ENCODE measurements at places on chromosomes 4 and X. TPM values are rescaled to one million over a fixed set of nuclear protein-coding genes. Genes with fewer than 3 reads are reported as not detected.

CHRDL1 gene
- polyA plus RNA-seq = 0.05 TPM

GLRA2 gene
- not detected for polyA plus RNA-seq

POU3F4 gene
- polyA plus RNA-seq = not detected

UGT2A1 gene
- not detected for polyA plus RNA-seq

LRBA gene
- 29.4 TPM for polyA plus RNA-seq

RNF150 gene
- polyA plus RNA-seq = not detected

TBC1D9 gene
- polyA plus RNA-seq = 3.3 TPM

UFSP2 gene
- polyA plus RNA-seq = 49.1 TPM

FATE1 gene
- 0.28 TPM for polyA plus RNA-seq

LGI2 gene
- not detected for polyA plus RNA-seq

TLR2 gene
- polyA plus RNA-seq = not detected

LRRC66 gene
- not detected for polyA plus RNA-seq

CCKAR gene
- polyA plus RNA-seq = not detected

STATH gene
- not detected for polyA plus RNA-seq

SLIT2 gene
- 0.01 TPM for polyA plus RNA-seq

CLGN gene
- polyA plus RNA-seq = 0.84 TPM

GRCh38 chrX:143664302-143664701, 28.4 kb upstream of the SLITRK4 start:
- no peak for DNase-seq

DNA sequence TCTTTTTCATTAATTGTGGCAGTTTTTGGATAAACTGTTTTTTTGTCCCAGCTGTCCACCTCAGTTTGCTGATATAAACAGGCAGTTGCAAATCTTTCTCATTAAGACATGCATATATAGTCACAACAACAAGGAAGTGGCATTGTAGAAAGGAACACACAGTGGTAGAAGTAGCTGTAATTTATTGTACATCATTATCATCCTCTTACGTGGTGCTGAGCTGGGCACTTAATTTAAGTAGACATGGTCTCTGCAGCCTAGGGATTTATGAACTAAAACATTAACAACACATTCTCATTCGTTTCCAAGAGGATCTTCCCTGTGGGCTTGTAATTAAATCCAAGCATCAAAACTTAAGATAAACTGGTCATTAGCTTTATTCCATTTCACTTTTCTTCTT, 500.2 kb downstream of the INPP4B start:
- no peak for DNase-seq

GRCh38 chr4:46249106-46249505, 125.3 kb upstream of the GABRG1 start:
- no peak for DNase-seq

- DNase-seq = no peak
Observed at GRCh38 chrX:107600366-107600765, 27.9 kb upstream of the PRPS1 start.

GRCh38 chrX:30610026-30610425, 32.5 kb upstream of the TASL start:
- no peak for DNase-seq

- DNase-seq = no peak
Observed at GRCh38 chr4:184706453-184706852, 27.4 kb downstream of the CENPU start.

DNA sequence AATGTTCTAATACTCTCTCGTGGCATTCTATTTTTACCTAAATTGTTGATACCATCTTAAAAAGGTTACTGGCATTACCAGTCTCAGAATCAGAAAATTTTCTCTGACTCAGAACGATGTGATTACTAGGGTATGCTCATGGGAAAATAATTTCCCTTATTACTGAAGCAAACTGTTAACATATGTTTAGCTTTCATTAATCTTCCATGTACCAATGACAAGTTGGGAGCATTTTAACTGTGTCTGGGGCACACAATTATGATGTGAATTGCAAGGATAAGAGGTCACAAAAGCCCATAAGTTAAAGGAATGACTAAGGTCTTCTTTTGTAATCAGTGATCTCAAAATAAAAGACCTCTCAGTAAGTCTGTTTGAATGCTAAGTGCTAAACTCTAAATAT, 1254.6 kb downstream of the PCDH18 start:
- no peak for DNase-seq

- no peak for DNase-seq
Observed at GRCh38 chr4:80140194-80140593, 57.1 kb upstream of the PRDM8 start.

- DNase-seq = no peak
Observed at GRCh38 chr4:107586371-107586770, 133.7 kb downstream of the PAPSS1 start.

DNA sequence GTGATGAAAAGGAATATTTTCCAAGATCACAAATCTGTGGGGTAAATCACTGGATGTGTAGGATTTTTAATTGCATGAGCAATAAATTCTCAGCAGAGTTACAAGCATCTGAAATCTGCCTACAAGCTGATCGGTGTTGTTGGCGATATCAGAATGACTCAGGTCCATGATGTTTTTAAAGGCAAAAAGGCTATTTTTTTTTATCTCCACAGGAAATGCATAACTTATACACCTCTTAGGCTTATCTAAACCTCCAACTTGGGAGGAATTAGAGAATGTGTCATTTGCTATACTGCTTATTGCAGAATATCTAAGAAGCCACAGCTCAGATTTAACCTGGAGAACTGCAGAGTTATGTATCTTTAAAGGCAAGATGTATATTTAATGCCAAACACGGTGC, 61.6 kb downstream of the KIT start:
- DNase-seq = no peak

DNA sequence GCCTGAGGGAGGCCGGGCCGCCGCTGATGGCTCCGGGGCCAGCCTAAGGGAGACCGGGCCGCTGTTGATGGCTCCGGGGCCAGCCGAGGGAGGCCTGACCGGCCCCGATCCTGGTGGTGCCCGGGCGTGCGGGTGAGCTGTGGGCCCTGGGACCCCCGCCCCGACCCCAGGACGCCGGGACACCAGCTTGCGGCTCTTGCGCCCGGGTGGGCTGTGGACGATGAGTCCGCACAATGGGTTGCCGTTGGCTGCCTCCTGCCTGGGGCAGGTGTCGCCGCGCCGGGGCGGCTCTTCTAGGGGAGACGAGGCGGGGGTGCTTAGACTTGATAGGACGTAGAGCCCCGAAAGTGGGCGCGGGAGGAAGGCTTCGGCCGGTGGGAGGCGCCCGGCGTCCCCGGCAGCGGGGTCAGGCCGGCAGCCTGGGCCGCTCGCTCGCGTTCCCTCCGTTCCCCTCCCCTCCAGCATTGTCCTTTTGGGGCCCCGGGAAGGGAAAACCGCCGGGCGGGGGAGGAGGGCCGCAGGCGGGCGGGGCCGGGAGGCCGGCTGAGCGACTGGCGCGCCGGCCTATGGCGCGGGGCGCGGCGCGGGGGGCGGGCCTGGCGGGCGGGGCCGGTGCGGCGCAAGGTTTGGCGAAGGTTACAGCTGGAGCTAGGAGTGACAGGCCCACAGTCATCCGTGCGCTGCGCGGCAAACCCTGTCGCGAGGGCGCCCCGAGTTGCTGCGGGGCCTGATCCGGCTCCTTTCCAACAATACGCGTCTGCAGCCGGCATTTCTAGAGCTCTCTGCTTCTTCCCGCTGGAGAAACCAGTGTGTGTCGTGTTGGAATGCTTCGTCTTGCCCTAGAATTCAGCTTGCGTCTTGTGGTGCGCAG, 819 bp downstream of the KIAA0232 start:
- DNase-seq = peak; percentile 27

DNA sequence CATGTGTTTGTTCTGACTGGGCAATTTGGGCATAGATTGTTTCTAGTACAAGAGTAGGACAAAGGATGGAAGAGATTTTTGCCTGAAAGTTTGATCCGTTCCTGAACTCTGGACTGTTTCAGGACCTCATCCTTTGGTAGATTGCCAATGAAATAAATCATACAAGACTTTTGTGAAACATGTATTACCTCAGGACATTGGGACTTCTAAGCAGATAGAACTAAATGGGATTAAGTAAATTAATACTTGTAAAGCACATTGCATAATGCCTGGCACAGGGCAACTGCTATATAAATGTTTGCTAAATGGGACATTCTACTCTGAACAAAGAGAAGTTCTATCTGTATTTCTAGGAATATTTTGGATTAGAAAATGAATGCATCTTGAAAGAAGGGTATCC, 164.8 kb upstream of the RPS6KA3 start:
- DNase-seq = no peak

DNA sequence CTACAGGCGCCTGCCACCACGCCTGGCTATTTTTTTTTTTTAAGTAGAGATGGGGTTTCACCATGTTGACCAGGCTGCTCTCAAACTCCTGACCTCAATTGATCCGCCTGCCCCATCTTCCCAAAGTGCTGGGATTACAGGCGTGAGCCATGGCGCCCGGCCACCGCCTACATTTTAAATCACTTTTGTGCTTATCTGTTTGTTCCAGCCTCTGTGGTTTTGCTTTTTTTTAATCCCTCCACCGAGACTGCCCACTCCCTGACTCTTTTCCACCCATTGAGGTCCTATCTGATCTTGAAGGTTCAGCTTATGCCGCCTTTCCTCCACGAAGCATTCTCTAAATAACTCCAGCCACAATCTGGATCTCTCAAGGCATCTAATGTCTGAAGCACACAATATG, 73.5 kb downstream of the CHRDL1 start:
- no peak for DNase-seq

GRCh38 chrX:130715299-130715698, 187.7 kb downstream of the ENOX2 start:
- DNase-seq = no peak

- no peak for DNase-seq
Observed at GRCh38 chrX:131828482-131828881, 194.6 kb upstream of the STK26 start.

DNA sequence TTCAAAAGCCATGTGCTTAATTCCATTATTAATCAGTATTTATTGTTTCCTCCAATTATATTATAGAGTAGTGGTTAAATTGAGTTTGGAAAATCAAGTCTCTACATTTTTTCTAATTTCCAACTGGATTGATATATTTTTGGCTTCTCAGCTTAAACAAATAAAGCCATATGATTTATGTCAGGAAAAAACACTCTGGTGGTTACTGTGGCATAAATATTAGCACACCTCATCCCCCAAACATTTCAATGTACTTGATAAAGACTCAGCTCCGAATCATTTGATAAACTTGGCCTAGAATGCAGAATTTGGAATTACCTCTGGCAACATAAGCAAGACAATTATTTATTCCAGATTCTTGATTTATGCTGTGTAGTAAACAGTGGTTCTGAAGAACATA, 2313.8 kb downstream of the ARAP2 start:
- no peak for DNase-seq

DNA sequence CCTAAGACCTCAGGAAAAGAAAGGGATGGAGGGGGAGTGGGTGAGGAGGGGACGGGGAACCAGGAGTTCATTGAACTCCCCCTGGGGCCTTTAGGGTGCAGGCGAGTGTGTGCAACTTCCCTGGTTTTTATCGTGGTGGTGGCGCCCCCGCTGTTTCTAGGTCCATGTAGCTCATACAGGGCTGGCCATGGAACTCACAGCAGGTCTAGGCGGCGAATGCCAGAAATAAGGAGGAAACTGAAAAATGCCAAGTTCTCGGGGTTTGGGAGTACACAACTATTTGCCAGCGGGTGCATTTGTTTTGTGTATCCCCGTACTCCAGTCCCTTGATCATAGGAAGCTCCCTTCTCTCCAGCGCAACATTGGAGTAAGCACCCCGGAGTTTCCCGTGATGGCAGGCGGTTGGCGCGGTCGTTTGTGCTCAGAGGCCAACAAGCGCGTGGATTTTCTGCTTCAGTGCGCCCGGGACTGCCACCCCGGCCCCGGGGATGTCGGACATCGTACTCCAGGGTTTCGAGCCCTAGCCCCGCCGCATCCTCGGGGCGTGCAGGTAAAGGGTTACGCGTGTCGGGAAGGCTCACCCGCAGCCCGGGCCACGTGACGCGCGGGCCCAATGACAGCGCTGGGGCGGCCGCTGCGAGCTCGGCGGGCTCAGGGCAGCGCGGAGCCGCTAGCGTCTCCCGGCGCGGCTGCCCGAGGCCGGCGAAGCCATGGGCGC, 208.9 kb downstream of the NWD2 start:
- no peak for DNase-seq

GRCh38 chrX:57640674-57641016, 39.4 kb downstream of the NLRP2B start:
- no peak for DNase-seq

DNA sequence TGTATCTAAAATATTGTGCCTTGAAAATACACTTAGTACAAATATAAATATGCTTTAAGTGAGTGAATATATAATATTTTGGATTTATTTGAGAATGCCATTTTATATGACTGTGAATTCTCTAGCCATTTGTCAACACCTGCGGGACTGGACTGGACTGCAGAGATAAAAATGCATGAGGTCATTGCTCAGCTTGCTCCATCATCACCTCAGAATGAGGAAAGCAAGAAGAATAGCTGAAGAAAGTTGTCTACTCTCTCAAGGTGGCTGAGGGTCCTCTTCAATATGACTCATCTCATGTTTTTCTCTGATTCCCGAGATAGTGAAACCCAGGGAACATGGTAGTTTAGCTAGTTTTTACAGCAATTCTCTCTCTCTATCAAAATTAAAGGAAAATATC, 732.5 kb upstream of the AGA start:
- no peak for DNase-seq

GRCh38 chrX:15973946-15974345, 119.3 kb upstream of the AP1S2 start:
- no peak for DNase-seq

DNA sequence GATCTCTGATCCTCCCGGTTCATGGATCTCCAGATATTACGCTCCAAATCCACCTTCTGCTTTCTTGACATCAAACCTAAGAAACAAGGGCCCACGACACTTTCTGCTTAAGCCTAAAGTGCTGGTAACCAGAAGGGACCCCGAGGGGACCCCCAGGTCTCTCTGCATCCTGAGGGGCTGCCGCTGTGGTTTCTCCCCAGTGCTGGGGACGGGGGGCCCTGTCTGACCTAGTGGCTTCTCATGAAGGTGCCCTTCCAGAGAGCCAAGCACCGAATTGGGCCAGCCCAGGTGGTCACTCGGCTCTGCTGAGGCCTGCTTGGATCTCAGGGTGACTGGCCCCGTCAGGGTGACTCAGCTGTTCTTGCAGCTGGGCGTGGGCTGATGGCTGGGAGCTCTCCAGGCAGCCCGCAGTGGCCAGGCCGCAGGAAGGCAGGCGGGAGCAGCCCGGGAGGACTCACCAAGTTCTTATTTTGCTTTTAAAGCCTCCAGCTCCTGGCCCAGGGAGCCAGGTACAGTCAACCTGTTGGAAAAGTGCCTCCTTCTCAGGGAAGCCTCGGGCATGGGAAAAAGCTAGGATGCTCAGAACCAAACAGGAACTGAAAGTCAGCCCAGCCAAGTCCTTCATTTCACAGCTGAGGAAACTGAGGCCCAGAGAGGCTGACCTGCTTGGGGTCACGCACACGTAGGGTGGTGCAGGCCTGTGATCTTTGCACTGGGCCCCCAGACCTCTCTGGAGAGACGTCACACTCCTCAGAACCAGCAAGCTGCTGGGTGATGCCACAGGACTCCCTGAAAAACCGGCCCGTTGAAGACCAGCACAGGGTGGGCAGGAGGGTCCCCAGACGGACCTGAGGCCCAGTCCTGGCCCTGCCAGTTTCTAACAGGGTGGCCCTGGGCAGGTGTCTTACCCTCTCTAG, 16.7 kb downstream of the BLOC1S4 start:
- DNase-seq = no peak

GRCh38 chr4:150283689-150284088, 205.4 kb downstream of the DCLK2 start:
- DNase-seq = no peak

- no peak for DNase-seq
Observed at GRCh38 chr4:118823471-118823870, 12.5 kb downstream of the SEC24D start.

- DNase-seq = no peak
Observed at GRCh38 chr4:89497517-89498308, 190.1 kb upstream of the GPRIN3 start.

GRCh38 chr4:98568941-98569663, 89.3 kb downstream of the TSPAN5 start:
- DNase-seq = no peak
